ENCODE measurements at places on chromosomes 2 and 18. TPM values are rescaled to one million over a fixed set of nuclear protein-coding genes. Genes with fewer than 3 reads are reported as not detected.

Gene METTL4
- 3.2 TPM for total RNA-seq

DNA sequence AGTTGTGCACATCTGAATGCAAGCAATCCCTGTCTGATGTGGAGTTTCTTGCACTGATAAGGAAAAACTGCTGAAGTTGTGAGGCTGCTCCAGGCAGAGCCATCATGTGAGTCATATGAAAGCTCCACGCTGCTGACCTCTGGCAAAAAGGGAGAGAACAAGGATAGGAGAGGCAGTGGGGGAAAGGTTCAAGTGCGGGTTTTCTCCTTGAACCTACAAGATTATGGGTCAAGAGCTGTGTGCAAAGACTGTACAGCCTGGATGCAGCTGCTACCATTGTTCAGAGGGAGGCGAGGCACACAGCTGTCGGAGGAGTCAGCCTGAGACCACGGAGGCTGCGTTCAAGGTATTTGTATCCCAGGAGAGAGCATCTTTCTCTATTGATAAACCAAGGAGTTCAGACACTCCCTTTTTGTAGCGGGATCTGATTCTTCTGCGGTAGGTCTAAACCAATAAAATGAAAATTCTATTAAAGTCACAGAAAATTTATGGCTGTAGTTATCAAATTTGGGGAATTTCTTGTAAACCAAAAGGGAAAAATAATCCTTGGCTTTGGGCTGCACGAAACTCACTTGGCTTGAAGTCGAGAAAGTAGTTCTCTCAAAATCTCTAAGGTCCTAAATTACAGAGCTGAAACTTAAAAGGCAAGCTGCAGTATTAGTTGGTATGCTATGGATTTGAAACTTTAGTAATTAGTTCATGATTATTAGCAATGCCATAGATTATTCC, at the start of gene CDK15:
CDK15 (plus strand) TSS at position 96 of the 729 bp plus-strand sequence; CDS start at position 224, 128 bp downstream.
- no peaks in the 10 kb centered on the region for H3K4me1 ChIP-seq
- no peak within 1 kb of the TSS for H3K4me3 ChIP-seq
- no peaks in the 10 kb centered on the region for H3K27me3 ChIP-seq
- no peak for DNase-seq

- no peaks in the 10 kb centered on the region for H3K27me3 ChIP-seq
- H3K27ac ChIP-seq, result no peak overlapping the region
- peaks cover 4% of the 10 kb centered on the region for H3K36me3 ChIP-seq
- H3K4me1 ChIP-seq, result no peaks in the 10 kb centered on the region
- H3K4me3 ChIP-seq, result no peak overlapping the region
These were observed 49.4 kb downstream of the PLEKHM3 start for GRCh38 chr2:207975921-207976320.

DNA sequence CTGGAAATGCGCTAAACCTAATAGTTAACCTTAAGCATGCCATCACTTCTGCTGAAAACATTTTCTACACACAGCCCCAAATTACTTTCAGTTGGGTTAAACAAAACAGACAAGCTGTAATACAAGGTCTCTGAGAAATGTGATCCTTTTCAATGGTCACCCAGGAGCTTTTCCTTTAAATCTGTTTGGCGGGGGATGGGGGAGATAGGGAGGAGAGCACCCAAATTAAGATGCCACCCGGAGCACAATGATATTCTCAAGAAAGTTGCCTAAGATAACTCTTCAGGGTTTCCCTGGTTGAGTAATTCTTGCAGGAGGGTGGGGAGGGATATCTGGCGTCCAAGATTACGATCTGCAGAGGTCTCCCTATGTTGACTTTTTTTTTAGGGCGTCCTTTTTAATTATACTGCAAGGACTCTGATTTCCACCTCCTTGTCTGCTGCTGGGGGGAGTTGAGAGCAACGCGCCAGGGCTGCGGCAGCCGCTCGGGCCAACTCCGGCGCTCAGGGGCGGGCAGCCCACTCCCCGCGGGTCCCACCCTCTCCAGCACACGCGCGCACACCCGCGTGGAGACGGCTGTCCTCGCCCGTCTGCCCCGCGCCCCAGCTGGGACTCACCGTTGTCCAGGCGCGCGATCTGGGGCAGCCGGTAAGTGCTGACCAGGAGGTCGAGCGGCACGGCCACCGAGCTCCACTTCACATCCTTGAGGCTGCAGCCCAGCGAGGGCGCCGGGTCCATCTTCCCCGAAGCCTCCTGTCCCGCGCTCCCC, 807 bp downstream of the GAREM1 start:
- H3K4me3 ChIP-seq, result peak overlapping the region; percentile 69
- no peaks in the 10 kb centered on the region for H3K36me3 ChIP-seq
- DNase-seq, result peak; percentile 70
- no peaks in the 10 kb centered on the region for H3K27me3 ChIP-seq

DNA sequence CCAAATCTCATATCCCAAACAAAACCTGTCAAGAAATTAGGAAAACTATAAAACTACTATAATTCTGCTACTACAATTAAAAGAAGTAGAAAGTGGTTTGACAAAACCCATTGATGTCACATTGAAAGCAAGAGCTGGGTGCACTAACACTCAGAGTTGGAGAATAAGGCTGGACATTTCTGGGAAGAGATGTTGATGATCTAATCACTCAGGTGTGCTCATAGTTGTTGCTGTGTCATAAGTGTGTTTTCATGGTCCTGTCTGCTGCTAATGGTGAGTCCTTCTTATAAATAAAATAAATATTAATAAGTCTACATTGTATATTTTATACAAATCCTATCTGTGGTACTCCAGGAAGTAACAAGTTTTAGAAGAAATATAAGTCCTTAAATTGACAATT, 168.2 kb upstream of the LRP1B start:
- no peak overlapping the region for H3K27ac ChIP-seq
- no peak for DNase-seq
- H3K4me1 ChIP-seq, result no peaks in the 10 kb centered on the region
- H3K36me3 ChIP-seq, result no peaks in the 10 kb centered on the region
- no peak overlapping the region for H3K4me3 ChIP-seq
- H3K27me3 ChIP-seq, result no peaks in the 10 kb centered on the region

Gene C1QL2
- total RNA-seq, result not detected

DNA sequence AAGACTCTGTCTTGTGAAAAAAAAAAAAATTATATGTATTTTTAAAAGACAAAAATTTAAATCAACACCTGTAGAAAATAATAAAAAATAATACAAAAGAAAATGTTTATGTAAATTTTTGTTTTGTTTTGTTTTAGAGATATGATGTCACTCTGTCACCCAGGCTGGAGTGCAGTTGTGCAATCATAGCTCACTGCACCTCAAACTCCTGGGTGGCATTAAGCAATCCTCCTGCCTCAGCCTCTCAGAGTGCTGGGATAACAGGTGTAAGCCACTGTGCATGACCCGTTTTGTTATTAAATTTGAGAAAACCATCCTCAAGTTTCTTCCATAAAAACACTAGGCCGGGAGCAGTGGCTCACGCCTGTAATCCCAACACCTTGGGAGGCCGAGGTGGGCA, 56.2 kb upstream of the B3GNT7 start:
- no peak overlapping the region for H3K27ac ChIP-seq
- no peak for DNase-seq
- H3K4me3 ChIP-seq, result no peak overlapping the region
- no peaks in the 10 kb centered on the region for H3K4me1 ChIP-seq

DNA sequence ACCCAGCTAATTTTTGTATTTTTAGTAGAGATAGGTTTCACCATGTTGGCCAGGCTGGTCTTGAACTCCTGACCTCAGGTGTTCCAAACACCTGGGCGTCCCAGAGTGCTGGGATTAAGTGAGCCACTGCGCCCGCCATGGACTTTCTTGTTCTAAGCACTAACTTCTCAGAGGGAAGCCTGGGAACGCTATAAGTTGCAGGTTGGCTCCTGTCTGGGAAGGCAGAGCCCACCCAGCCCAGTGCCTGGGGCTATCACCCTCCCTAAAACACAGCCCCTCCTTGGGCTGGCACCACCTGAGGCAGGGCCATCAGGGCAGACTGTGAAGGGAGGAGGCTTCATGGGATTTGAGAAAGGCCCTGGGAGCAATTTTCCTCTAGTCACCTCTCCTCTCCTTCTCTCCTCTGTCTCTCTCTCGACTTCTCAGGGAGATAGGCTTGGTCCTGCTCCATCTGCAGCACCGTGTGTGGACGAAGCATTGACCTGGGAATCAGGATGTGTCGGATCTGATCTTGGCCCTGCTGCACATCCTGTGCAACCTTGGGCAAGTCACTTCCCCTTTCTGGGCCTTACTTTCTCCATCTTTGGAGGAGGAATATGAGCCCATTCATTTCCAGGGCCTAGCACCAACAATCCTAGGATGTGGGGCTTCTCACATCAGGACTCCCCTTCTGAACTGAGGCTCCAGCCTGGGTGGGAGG, 10.9 kb downstream of the PSD4 start:
- H3K4me1 ChIP-seq, result no peaks in the 10 kb centered on the region
- no peaks in the 10 kb centered on the region for H3K36me3 ChIP-seq
- H3K27me3 ChIP-seq, result no peaks in the 10 kb centered on the region
- H3K27ac ChIP-seq, result peak overlapping the region; percentile 16
- no peak overlapping the region for H3K4me3 ChIP-seq

- H3K27ac ChIP-seq, result no peak overlapping the region
- H3K36me3 ChIP-seq, result no peaks in the 10 kb centered on the region
- H3K27me3 ChIP-seq, result no peaks in the 10 kb centered on the region
- H3K4me1 ChIP-seq, result no peaks in the 10 kb centered on the region
- no peak overlapping the region for H3K4me3 ChIP-seq
These were observed 13.9 kb downstream of the RNF144A start for GRCh38 chr2:6930923-6931647.

GRCh38 chr2:120133572-120134244, 89.5 kb downstream of the TMEM185B start:
- no peaks in the 10 kb centered on the region for H3K27me3 ChIP-seq
- H3K4me3 ChIP-seq, result no peak overlapping the region
- H3K4me1 ChIP-seq, result no peaks in the 10 kb centered on the region
- H3K36me3 ChIP-seq, result peaks cover 2% of the 10 kb centered on the region
- DNase-seq, result no peak

Gene HRH4
- total RNA-seq, result 0.07 TPM

- no peaks in the 10 kb centered on the region for H3K4me1 ChIP-seq
- DNase-seq, result no peak
- H3K27me3 ChIP-seq, result no peaks in the 10 kb centered on the region
- no peak overlapping the region for H3K4me3 ChIP-seq
- H3K27ac ChIP-seq, result no peak overlapping the region
These were observed 415.2 kb downstream of the NBAS start for GRCh38 chr2:15145919-15146318.

DNA sequence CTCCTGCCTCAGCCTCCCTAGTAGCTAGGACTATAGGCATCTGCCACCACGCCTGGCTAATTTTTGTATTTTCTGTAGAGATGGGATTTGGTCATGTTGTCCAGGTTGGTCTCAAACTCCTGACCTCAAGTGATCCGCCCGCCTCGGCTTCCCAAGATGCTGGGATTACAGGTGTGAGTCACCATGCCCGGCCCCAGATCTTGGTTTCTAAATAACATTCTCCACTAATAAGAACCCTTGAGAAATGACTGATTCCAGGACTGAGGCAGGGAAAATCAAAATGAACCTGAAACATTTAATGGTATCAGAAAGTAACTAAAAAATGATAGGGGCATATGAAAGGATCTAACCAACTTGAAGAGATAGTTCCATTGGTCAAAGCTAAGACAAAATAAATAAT, 34.0 kb downstream of the BMPR2 start:
- H3K4me3 ChIP-seq, result no peak overlapping the region
- no peak overlapping the region for H3K27ac ChIP-seq
- no peaks in the 10 kb centered on the region for H3K36me3 ChIP-seq
- no peaks in the 10 kb centered on the region for H3K4me1 ChIP-seq
- DNase-seq, result no peak
- H3K27me3 ChIP-seq, result no peaks in the 10 kb centered on the region

DNA sequence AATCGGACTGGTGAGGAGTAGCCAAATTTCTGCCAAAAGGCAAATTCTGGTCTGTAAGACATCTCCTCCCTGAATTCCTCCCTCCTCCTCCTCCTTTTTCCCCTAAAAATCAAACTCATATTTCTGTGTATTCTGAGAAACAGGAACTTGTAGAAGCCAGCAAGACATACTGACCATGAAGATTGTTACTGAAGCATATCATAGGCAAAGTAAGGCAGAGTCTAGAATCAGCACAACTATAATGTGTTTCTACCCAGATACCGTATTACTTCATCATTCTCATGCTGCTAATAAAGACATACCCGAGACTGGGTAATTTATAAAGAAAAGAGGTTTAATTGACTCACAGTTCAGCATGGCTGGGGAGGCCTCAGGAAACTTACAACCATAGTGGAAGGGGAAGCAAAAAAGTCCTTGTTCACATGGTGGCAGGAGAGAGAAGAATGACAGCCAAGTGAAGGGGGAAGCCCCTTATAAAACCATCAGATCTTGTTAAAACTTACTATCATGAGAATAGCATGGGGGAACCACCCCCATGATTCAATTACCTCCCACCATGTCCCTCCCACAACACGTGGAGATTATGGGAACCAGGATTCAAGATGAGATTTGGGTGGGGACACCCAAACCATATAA, 24.9 kb upstream of the EPC2 start:
- no peak for DNase-seq
- H3K4me3 ChIP-seq, result no peak overlapping the region
- no peak overlapping the region for H3K27ac ChIP-seq

Gene IL1RN
- 98.1 TPM for total RNA-seq

DNA sequence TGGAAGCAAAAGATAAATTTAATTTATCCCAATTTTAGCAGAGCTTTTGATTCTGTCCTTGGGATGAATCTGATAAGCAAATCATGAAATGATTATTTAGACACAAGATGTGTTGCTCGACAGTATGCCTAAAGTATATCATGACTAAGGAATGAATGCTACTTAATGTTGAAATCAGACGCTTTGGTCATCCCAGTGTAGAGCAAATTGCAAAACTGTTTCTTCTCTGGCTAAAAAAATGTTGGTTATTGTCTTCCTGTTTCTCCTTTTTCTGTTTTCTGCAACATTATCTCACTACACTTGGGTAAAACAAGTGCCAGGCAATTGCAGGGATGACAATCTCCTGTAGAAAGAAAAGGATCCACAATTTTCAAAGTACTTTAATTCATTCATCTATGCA, 66.4 kb downstream of the BABAM2 start:
- no peak overlapping the region for H3K4me3 ChIP-seq
- no peak for DNase-seq
- no peaks in the 10 kb centered on the region for H3K36me3 ChIP-seq
- peaks cover 4% of the 10 kb centered on the region for H3K4me1 ChIP-seq

DNA sequence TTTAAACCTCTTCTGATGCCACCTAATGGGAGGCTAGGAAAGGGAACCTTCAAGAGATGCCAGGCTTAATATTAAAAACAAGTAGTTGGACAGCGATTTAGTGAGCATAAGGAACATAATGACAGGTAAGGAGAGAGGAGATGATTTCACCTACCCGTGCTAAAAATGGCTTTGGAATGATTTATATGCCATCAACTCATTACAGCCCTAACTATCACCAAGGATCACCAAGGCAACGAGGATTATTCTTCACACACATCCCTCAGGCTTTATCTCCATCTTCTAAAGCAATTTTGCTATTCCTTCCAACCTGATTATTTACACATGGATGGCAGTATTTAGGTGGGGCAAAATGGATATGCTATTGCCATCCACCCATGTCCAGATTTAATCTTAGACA, 237.8 kb downstream of the DCC start:
- H3K27me3 ChIP-seq, result no peaks in the 10 kb centered on the region
- no peak overlapping the region for H3K27ac ChIP-seq
- DNase-seq, result no peak
- no peaks in the 10 kb centered on the region for H3K36me3 ChIP-seq

Measured in right lobe of liver (tissue), 6 donors.